ENCODE measurements at places on chromosomes 1 and 21. TPM values are rescaled to one million over a fixed set of nuclear protein-coding genes. Genes with fewer than 3 reads are reported as not detected.
A peak's percentile ranks its signal among the peaks of the same experiment; 100 is the strongest.

DNA sequence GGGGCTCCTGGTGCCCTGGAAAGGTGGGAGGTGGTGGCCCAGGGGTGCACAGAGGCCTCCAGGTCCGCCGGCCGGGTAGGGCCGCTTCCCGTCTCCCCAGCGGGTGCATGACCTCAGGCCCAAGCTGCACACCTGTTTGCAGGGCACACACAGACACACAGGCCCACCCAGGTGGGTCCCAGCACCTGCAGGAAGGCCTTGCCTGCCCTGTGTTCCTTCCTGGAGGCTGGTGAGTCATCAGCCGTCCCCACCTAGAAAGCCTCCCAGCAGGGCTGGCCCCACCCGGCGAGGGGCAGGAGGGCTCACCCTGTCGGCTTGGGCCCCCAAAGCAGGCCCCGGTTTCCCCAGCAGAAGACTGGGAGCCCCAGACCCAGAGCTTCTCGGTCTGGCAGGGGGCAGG, 23.6 kb upstream of the TTLL10 start:
- H3K36me3 ChIP-seq = no peaks in the 10 kb centered on the region
- H3K4me3 ChIP-seq = no peak overlapping the region
- H3K27me3 ChIP-seq = peaks cover 3% of the 10 kb centered on the region
- no peak overlapping the region for H3K27ac ChIP-seq

DNA sequence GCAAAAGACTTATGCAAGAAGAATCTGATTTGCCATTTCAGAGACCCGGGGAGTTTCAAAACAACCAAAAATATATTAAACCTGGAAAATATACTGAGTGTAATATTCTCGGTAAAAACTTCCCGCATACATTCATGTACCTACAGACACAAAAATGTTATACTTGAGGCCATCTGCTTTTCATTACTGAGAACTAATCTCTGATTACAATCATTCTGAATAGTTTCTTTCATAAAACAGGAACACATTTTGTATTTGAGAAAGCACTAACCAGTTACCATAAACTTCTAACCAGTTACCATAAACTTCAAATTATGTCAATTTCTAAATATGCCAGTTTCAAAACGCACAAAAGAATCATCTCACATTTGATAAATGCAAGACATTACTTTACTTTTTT, 7.8 kb downstream of the ZNHIT6 start:
- H3K4me3 ChIP-seq = no peak overlapping the region
- no peak for DNase-seq
- H3K36me3 ChIP-seq = peaks cover 12% of the 10 kb centered on the region
- H3K27ac ChIP-seq = no peak overlapping the region

PGLYRP4 gene
- not detected for polyA plus RNA-seq

EYA3 gene
- polyA plus RNA-seq = 7.9 TPM

DNA sequence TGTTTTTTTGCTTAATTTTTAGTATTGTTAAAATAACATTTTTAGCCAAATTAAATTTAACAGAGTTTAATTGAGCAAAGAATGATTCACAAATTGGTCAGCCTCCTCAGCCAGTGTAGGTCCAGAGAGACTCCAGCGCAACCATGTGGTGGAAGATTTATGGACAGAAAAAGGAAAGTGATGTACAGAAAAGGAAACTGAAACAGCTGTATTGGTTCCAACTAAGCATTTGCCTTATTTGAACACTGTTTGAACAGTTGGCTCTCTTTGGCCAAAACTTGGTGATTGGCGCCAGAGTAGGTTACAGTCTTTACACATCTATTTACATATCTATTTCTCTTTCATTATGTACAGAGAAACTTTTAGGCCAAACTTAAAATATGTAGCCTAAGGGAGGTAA, 19.4 kb downstream of the RPS6KC1 start:
- DNase-seq = peak; percentile 86
- no peaks in the 10 kb centered on the region for H3K4me1 ChIP-seq
- no peaks in the 10 kb centered on the region for H3K36me3 ChIP-seq
- no peaks in the 10 kb centered on the region for H3K27me3 ChIP-seq
- H3K4me3 ChIP-seq = peak overlapping the region; percentile 16
- no peak overlapping the region for H3K27ac ChIP-seq

DNA sequence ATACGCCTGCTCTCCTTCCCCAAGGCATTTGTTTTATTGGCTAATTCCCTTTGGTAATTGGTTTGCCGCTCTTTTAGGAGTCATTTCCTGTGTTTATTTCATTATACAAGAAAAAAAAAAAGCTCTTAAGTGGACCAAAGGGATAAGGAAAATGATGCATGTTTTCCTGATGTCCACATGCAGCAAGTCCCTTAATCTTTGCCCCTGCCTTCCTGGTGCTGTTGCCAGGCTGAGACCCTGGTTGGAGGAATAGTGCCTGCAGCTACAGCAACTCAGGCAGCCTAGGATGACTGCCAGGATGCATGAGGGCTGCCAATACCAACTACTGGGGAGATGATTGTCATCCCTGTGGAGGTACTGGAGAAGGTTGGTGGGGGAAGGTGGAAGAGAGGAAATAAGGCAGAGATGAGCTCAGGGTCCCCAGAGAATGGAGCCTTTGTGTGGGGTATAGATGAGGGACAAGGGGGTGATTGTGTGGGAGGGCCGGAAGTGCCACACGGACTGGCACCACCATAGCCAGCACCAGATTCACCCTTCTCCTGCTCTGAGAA, 6.1 kb upstream of the GATAD2B start:
- H3K27ac ChIP-seq = peak overlapping the region; percentile 14
- no peaks in the 10 kb centered on the region for H3K27me3 ChIP-seq
- no peak overlapping the region for H3K4me3 ChIP-seq

SYPL2 gene
- polyA plus RNA-seq = 0.65 TPM

GRCh38 chr1:50415235-50416149, 7.8 kb downstream of the DMRTA2 start:
- no peaks in the 10 kb centered on the region for H3K36me3 ChIP-seq
- H3K27ac ChIP-seq = no peak overlapping the region
- peaks cover 2% of the 10 kb centered on the region for H3K4me1 ChIP-seq

CADM3 gene
- polyA plus RNA-seq = not detected

DNA sequence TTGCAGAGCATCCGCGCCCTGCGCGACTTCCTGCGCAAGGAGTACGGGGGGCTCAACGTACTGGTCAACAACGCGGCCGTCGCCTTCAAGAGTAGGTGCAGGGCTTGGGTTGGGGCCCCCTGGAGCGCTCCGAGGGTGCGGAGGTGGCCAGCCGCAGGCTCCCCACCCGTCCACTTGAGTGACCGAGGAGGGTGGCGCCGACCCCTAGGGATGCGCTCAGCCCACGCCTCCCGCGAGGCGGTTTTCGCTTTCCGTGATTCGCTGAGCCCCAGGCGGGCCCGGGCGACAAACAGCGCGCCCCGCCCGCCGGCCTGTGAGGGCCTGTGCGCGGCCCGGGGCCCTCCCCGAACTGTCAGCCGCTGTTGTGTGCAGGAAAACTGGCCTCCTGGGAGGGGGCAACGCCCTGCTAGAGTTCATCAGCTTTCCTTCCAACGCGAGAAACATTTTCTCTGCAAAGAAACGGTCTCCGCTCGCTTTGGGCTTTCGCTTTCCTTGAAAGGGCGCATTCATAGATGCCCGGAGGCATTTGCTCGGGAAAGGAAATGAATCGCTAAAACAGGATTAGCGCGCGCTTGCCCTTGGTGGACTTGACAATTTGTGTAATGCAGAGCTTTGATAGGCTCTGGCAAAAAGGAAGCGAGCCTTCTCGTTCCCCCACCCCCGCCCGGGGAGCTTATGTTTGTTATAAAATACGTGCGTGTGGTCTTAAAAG, 668 bp downstream of the CBR3 start:
- H3K4me1 ChIP-seq = peaks cover 9% of the 10 kb centered on the region
- H3K36me3 ChIP-seq = no peaks in the 10 kb centered on the region
- no peaks in the 10 kb centered on the region for H3K27me3 ChIP-seq
- peak; percentile 83 for DNase-seq
- peak overlapping the region; percentile 64 for H3K4me3 ChIP-seq

- no peaks in the 10 kb centered on the region for H3K27me3 ChIP-seq
- peaks cover 4% of the 10 kb centered on the region for H3K36me3 ChIP-seq
- H3K4me1 ChIP-seq = peaks cover 34% of the 10 kb centered on the region
Measured at GRCh38 chr21:45293220-45293725, 5.6 kb upstream of the POFUT2 start.

DNA sequence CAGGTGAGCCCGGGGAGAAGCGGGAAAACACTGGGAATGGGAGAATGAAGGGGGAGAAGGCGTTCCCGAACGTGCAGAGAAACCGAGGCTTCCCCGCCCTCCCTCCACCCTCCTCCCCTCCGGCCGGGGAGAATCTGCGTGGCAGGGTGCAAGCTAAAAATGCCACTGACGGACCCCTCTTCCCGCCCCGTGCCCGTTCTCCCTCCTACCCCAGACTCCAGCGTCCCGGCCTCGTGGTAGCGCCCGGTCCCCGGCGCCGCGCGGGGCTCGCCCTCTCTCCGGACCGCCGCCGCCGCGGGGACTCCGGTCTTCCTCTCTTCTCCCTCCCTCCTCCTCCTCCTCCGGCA, 81.6 kb upstream of the AK4 start:
- H3K27ac ChIP-seq = peak overlapping the region; percentile 17
- no peak for DNase-seq
- peaks cover 5% of the 10 kb centered on the region for H3K27me3 ChIP-seq
- peak overlapping the region; percentile 58 for H3K4me3 ChIP-seq
- peaks cover 4% of the 10 kb centered on the region for H3K4me1 ChIP-seq

DNA sequence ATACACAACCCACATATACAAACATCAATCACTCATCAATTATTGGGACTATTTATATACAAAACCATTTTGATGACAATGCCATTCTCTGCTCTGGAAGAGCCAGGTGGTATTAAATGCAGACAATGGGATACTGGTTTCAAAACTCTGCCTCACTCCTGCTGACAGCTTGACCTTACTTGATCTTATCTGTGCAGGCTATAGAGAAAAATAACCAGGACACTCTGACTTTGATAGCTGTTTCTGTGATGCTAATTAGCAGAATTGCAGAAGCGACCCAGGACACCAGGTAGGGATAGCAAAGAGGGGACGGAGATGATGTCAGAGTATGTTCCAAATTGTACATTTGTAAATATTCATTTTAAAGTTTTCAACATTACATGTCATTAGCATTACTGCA, 89.5 kb downstream of the OLFM3 start:
- no peak overlapping the region for H3K27ac ChIP-seq
- H3K4me1 ChIP-seq = no peaks in the 10 kb centered on the region
- no peaks in the 10 kb centered on the region for H3K36me3 ChIP-seq
- no peak for DNase-seq
- no peaks in the 10 kb centered on the region for H3K27me3 ChIP-seq

GRCh38 chr1:101241485-101242225, 4.8 kb downstream of the S1PR1 start:
- no peaks in the 10 kb centered on the region for H3K27me3 ChIP-seq
- no peak for DNase-seq
- no peaks in the 10 kb centered on the region for H3K4me1 ChIP-seq
- H3K27ac ChIP-seq = no peak overlapping the region
- H3K4me3 ChIP-seq = no peak overlapping the region
- peaks cover 16% of the 10 kb centered on the region for H3K36me3 ChIP-seq

SH2D5 gene
- polyA plus RNA-seq = 13.5 TPM

TLCD4 gene
- polyA plus RNA-seq = 0.16 TPM

KRTAP12-2 gene
- not detected for polyA plus RNA-seq

GRCh38 chr1:47785118-47785517, 212.1 kb downstream of the TRABD2B start:
- H3K4me3 ChIP-seq = no peak overlapping the region
- no peaks in the 10 kb centered on the region for H3K36me3 ChIP-seq
- no peak for DNase-seq
- no peaks in the 10 kb centered on the region for H3K27me3 ChIP-seq

- no peak overlapping the region for H3K27ac ChIP-seq
- H3K27me3 ChIP-seq = no peaks in the 10 kb centered on the region
- no peak overlapping the region for H3K4me3 ChIP-seq
- no peaks in the 10 kb centered on the region for H3K4me1 ChIP-seq
- H3K36me3 ChIP-seq = no peaks in the 10 kb centered on the region
- DNase-seq = no peak
Measured at GRCh38 chr1:192858456-192858855, 49.6 kb downstream of the RGS2 start.

- H3K36me3 ChIP-seq = no peaks in the 10 kb centered on the region
- no peak overlapping the region for H3K4me3 ChIP-seq
- no peaks in the 10 kb centered on the region for H3K4me1 ChIP-seq
- H3K27ac ChIP-seq = no peak overlapping the region
- DNase-seq = no peak
Measured at GRCh38 chr1:2891923-2892448, 90.5 kb upstream of the TTC34 start.

ALPL gene
- polyA plus RNA-seq = 2.4 TPM

OPRD1 gene
- not detected for polyA plus RNA-seq

DNA sequence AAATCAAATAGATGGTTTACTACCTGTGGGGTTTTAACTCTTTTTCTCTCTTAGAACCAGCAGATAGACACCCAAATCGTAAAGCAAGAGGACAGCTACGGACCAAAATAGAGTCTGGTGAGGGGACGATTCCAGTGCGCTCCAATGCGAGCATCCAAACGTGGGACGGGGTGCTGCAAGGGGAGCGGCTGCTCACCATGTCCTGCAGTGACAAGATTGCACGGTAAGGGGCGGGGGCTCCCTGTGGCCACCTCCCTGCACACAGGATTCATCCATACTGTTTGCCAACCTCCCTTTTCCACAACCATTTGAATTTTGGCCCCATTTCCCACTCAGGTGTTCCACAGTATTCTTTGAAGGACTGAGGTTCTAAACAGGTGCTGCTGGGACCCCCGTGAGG, 102.8 kb downstream of the POFUT2 start:
- no peak for DNase-seq
- no peaks in the 10 kb centered on the region for H3K27me3 ChIP-seq
- H3K36me3 ChIP-seq = peaks cover 54% of the 10 kb centered on the region
- H3K27ac ChIP-seq = no peak overlapping the region
- no peak overlapping the region for H3K4me3 ChIP-seq

FAM167B gene
- 0.59 TPM for polyA plus RNA-seq

GRCh38 chr1:53524428-53525375, 65.5 kb downstream of the DMRTB1 start:
- no peak overlapping the region for H3K27ac ChIP-seq
- no peaks in the 10 kb centered on the region for H3K36me3 ChIP-seq
- H3K4me3 ChIP-seq = no peak overlapping the region
- peaks cover 17% of the 10 kb centered on the region for H3K4me1 ChIP-seq
- H3K27me3 ChIP-seq = no peaks in the 10 kb centered on the region

GBP6 gene
- not detected for polyA plus RNA-seq

- H3K27me3 ChIP-seq = no peaks in the 10 kb centered on the region
- DNase-seq = peak; percentile 90
- H3K4me1 ChIP-seq = peaks cover 15% of the 10 kb centered on the region
- H3K36me3 ChIP-seq = no peaks in the 10 kb centered on the region
Measured at GRCh38 chr1:111563619-111564018, 56.0 kb upstream of the RAP1A start.

GRCh38 chr1:20660363-20660762, 806 bp downstream of the DDOST start:
- no peak for DNase-seq
- peak overlapping the region; percentile 64 for H3K27ac ChIP-seq
- H3K4me3 ChIP-seq = peak overlapping the region; percentile 73

SOX13 gene
- polyA plus RNA-seq = 3.5 TPM

DIPK1A gene
- polyA plus RNA-seq = 4.5 TPM
